ENCODE measurements at places on chromosomes 16 and 17. TPM values are rescaled to one million over a fixed set of nuclear protein-coding genes. Genes with fewer than 3 reads are reported as not detected.
A peak's percentile ranks its signal among the peaks of the same experiment; 100 is the strongest.

TBC1D3 gene
- not detected for total RNA-seq

DNA sequence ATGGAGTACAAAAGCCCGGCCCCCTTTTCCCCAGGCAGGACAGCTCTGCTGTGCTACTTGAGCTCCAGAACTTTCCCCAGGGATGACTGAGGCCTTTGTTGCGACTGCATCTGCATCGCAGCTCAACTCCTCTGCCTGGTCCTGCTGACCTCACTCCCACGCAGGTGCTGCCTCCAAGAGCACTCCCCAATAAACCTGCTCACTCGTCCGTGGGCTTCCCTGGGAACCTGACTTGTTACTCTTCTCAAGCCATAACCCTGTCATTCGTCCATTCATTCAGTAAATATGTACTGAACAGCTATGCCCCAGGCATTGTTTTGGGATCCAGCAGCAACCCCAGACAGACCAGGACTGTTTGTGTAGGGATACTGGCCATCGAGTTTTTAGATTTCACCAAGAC lies 11.6 kb upstream of the RMI2 start:
- no peaks in the 10 kb centered on the region for H3K27me3 ChIP-seq
- no peak overlapping the region for H3K27ac ChIP-seq
- no peaks in the 10 kb centered on the region for H3K36me3 ChIP-seq
- H3K4me3 ChIP-seq, result no peak overlapping the region

DNA sequence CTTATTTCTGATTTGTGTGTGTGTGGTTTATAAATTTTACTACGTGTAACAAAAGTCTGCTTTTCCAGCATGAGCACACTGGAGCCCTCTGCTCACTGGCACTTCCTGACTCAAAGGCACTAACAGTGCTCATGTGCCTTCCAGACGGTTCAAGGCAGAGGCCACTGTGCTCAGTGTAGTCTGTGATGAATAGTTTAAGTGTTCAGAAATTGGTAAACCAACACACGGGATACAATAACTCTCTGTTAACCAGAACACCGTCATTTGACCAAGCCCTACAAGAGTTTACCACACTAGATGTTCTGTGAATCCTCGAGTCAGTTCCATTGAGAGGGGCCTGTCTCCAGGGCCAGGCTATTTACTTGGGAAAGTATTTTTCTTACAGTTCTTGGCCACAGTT lies 191.9 kb downstream of the MRTFB start:
- H3K4me1 ChIP-seq, result no peaks in the 10 kb centered on the region
- no peaks in the 10 kb centered on the region for H3K27me3 ChIP-seq
- no peak for DNase-seq

GRCh38 chr17:49965524-49965909 lies 3.5 kb upstream of the DLX4 start:
- no peak overlapping the region for H3K4me3 ChIP-seq
- H3K27ac ChIP-seq, result no peak overlapping the region
- H3K27me3 ChIP-seq, result peaks cover 53% of the 10 kb centered on the region
- peaks cover 45% of the 10 kb centered on the region for H3K4me1 ChIP-seq
- no peak for DNase-seq

DNA sequence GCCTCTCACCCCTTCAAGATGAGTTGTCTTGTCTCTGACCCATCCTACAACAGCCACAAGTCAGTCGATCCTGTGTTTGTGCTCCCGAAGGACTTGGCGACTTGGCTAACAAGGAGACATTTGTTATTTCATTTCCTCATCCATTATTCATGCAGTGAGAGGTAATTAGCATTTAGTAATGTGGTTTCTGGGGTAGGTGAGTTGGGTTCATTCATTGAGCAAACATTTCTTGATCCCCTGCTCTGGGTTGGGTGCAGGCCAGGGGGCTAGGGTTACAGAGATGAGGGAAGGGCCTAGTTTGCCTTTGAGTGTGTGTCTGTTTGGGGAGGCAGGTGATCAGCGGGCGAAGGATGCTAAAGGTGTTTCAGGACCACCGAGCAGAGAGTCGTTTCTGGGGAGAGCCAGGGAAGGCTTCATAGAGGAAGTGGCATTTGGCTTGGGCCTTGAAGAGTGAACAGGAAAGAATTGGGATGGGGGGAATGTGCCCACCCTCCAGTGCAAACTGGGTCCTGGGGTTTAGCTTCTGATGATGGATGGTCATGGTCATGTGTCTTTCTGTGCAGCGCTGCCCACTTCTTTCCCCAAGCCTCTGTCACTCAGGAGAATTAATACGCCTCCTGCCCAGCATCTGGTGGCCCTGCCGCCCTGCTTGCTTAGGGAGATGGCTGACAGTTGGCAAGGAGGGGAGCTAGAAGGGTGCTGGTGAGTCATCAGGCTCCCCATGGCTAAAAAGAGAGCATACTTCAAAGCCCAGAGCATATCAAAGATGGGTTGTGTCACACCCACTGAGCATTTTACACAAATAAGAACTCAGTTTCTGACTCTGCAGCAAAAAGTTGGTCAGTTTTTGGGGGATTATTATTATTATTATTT lies 38.5 kb downstream of the MSI2 start:
- H3K36me3 ChIP-seq, result no peaks in the 10 kb centered on the region
- no peaks in the 10 kb centered on the region for H3K4me1 ChIP-seq
- DNase-seq, result no peak
- no peak overlapping the region for H3K27ac ChIP-seq

- H3K4me3 ChIP-seq, result no peak overlapping the region
- H3K27me3 ChIP-seq, result no peaks in the 10 kb centered on the region
- DNase-seq, result no peak
These were observed 210.6 kb downstream of the KCNJ2 start for GRCh38 chr17:70379945-70380344.

DNA sequence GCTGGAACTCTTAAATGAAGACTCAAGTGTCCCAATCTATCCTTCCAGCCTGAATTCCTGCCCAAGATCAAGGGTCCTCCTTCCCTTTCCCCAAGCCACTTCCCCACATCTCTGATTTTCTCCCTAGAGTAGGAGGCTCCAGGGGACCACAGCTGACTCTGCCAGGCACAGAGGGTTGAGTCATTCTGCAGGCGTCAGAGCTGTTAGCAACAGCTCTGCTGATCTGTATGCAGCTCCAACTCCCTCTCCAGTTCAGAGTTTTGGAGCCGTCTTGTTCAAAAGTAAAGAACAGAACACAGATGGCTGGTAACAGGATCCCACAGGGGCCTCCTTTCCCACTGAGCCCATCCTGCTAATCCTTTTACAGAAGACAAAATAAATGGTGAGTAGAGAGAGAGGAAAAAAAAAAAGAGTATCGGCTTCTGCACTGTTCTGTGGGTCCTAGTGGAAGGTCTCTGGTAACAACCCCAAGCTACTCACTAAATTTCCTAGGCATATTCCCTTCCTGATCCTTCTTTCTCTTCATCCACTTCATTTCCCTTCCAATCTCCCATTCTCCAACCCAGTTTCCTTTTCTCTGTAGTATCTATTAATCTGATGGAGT lies 13.4 kb upstream of the TAOK1 start:
- DNase-seq, result no peak
- H3K4me3 ChIP-seq, result no peak overlapping the region
- no peaks in the 10 kb centered on the region for H3K27me3 ChIP-seq
- H3K4me1 ChIP-seq, result peaks cover 7% of the 10 kb centered on the region
- H3K36me3 ChIP-seq, result no peaks in the 10 kb centered on the region
- H3K27ac ChIP-seq, result no peak overlapping the region

- no peaks in the 10 kb centered on the region for H3K27me3 ChIP-seq
- H3K27ac ChIP-seq, result peak overlapping the region; percentile 53
- no peak overlapping the region for H3K4me3 ChIP-seq
- peaks cover 63% of the 10 kb centered on the region for H3K4me1 ChIP-seq
- no peaks in the 10 kb centered on the region for H3K36me3 ChIP-seq
These were observed 28.5 kb downstream of the ARHGAP17 start for GRCh38 chr16:24986512-24987303.

DNA sequence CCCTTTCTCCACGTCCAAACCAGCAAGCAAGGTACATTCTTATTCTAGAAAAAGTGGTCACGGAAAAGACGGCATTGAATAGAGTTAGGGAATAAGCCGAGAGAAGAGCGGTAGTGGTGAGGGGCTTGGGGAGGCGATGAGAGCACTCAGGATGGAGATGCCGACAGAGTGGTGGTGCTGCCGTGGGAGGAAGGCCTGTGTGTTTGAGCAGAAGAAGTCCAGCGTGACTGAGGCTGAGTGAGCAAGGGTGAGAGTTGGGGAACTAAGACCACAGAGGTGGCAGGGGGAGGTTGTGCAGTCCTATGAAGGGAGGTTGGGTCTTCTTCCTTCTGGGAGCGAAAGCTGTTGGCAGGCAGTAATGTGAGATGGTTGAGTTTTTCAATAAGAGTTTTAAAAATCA lies 252.3 kb downstream of the ABCC12 start:
- H3K27me3 ChIP-seq, result no peaks in the 10 kb centered on the region
- no peak for DNase-seq
- H3K4me1 ChIP-seq, result no peaks in the 10 kb centered on the region

DNA sequence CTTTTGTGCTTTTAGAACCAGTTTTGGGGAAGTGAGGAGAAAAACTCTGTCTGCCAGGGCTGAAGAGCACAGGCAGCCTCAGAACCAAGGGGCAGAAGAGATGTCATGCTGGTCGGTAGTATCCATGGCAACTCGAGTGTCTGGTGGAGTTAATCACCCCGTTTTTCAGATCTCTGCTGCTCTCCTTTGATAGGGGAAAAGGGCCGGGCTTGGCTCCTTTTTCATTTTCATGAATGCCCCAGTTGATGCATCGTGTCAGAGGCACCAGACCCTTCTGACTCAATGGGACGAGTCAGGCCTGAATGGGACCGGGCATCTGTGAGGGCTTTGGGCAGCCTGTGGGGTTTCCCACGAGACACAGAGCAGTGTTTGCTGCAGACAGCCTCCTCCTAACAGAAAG lies 304.6 kb downstream of the ABCC12 start:
- no peaks in the 10 kb centered on the region for H3K36me3 ChIP-seq
- H3K4me1 ChIP-seq, result no peaks in the 10 kb centered on the region
- H3K27ac ChIP-seq, result no peak overlapping the region
- no peak overlapping the region for H3K4me3 ChIP-seq
- DNase-seq, result no peak

GRCh38 chr16:10896723-10897122 lies 19.7 kb downstream of the CIITA start:
- H3K27ac ChIP-seq, result no peak overlapping the region
- H3K27me3 ChIP-seq, result no peaks in the 10 kb centered on the region
- H3K4me1 ChIP-seq, result peaks cover 8% of the 10 kb centered on the region
- peaks cover 36% of the 10 kb centered on the region for H3K36me3 ChIP-seq
- no peak for DNase-seq
- H3K4me3 ChIP-seq, result no peak overlapping the region

GRCh38 chr16:78122774-78123315 lies 23.4 kb downstream of the WWOX start:
- H3K4me3 ChIP-seq, result no peak overlapping the region
- no peak for DNase-seq
- peak overlapping the region; percentile 49 for H3K27ac ChIP-seq
- H3K36me3 ChIP-seq, result peaks cover 6% of the 10 kb centered on the region
- no peaks in the 10 kb centered on the region for H3K27me3 ChIP-seq

DNA sequence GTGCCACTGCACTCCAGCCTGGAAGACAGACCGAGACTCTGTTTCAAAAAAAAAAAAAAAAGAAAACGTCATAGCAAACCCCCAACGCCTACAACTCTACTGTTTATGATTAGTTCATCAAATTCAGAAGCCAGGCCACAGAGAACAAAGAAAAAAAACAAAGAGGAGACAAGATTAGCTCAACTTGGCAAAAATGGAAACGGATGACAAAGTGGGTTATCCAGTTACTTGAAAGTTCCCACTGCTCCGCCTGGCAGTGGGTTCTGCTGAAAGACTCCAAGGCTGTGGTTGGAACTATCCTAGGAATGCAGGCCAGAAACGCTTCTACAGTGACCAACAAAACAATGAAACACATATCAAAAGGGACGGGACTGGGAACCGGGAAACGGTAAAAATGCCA lies 53.1 kb downstream of the MRM3 start:
- H3K4me1 ChIP-seq, result no peaks in the 10 kb centered on the region
- H3K4me3 ChIP-seq, result no peak overlapping the region
- no peak overlapping the region for H3K27ac ChIP-seq
- H3K27me3 ChIP-seq, result no peaks in the 10 kb centered on the region

- no peaks in the 10 kb centered on the region for H3K27me3 ChIP-seq
- H3K4me3 ChIP-seq, result no peak overlapping the region
- H3K4me1 ChIP-seq, result peaks cover 7% of the 10 kb centered on the region
- H3K36me3 ChIP-seq, result peaks cover 74% of the 10 kb centered on the region
These were observed 8.8 kb downstream of the TAX1BP3 start for GRCh38 chr17:3659541-3660111.

DNA sequence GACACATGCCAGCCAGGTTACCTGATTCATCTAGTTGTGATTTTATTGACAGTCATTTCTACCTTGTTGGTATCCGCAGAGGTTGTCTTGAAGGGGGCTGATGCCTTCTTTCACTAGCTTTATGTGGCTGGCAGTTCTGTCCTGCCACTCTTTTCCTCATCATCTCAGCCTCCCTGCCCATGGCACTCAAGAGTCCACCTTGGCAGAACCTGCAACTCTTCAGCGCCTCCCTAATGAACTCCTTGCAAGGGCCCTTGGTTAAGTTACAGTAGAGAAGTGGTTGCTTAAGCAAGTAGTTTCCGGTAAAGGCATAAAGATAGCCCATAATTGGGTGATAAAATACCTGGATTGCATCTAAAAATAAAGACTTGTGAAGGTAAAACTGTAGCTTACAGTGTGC lies 489.9 kb downstream of the WWOX start:
- no peak overlapping the region for H3K4me3 ChIP-seq
- H3K27ac ChIP-seq, result no peak overlapping the region
- no peaks in the 10 kb centered on the region for H3K27me3 ChIP-seq
- H3K36me3 ChIP-seq, result no peaks in the 10 kb centered on the region

DNA sequence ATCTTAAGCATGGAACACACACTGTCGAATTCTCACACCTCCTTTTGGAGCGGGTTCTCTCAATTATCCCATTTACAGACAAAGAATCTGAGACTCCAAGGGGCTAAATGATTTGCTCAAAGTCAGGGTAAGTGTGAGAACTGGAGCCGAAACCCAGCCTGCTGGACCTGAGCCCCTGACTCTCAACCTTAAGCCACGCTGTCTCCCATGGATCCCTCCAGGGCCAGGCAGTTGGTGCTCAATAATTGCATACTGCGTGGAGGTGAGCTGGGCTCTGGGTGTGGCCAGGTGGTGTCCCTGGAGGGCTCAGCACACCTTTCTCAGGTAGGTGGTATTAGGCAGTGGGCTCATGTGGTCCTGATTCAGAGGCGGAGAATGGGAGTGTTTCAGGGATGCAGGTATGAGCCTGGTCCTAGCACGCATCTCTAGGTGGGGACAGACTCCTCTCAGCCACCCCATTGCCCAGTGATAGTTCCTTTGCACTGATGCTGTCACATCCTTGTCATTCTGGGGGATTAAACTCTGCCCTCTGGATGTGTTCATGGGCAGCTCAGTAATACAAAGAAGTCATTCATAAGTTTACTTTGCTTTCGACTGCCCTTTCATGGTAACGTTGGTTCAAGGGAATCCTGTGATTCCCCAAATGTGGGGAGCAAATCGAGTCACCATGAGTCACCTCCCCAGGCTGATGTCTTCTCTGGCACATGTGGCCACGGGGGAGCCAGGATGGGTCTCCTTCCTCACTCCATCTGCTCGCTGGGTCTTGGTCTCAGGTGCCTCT lies 399.5 kb upstream of the TNRC6C start:
- no peaks in the 10 kb centered on the region for H3K36me3 ChIP-seq
- H3K27ac ChIP-seq, result no peak overlapping the region
- peaks cover 9% of the 10 kb centered on the region for H3K4me1 ChIP-seq
- H3K27me3 ChIP-seq, result no peaks in the 10 kb centered on the region
- H3K4me3 ChIP-seq, result no peak overlapping the region
